ENCODE measurements at places on chromosomes 7 and 10.

GRCh38 chr10:80684259-80684658 is 146.6 kb downstream of the SH2D4B start:
- DNase-seq: no peak

DNA sequence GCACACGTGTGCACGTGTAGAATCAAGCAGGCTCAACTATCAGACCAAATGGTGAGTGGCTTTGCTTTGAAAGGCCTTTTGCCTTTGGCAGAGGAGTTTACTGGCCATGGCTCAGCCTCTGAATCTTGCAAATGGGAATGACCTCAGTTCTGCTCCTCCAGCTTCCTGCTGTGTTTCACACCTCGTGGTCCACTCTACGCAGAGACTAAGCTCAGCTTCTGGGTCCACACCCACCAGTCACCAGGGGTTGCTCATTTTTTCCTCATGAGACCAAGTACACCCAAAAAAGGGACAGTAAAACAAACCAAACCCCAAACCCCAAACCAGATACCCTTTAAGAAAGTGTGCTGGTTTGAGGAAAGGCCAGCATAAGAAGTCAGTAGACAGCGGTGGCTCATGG is 236.4 kb downstream of the DNAJB6 start:
- DNase-seq: no peak

- DNase-seq: peak; percentile 28
Observed at GRCh38 chr7:78379148-78379547, 580.6 kb downstream of the PHTF2 start.

DNA sequence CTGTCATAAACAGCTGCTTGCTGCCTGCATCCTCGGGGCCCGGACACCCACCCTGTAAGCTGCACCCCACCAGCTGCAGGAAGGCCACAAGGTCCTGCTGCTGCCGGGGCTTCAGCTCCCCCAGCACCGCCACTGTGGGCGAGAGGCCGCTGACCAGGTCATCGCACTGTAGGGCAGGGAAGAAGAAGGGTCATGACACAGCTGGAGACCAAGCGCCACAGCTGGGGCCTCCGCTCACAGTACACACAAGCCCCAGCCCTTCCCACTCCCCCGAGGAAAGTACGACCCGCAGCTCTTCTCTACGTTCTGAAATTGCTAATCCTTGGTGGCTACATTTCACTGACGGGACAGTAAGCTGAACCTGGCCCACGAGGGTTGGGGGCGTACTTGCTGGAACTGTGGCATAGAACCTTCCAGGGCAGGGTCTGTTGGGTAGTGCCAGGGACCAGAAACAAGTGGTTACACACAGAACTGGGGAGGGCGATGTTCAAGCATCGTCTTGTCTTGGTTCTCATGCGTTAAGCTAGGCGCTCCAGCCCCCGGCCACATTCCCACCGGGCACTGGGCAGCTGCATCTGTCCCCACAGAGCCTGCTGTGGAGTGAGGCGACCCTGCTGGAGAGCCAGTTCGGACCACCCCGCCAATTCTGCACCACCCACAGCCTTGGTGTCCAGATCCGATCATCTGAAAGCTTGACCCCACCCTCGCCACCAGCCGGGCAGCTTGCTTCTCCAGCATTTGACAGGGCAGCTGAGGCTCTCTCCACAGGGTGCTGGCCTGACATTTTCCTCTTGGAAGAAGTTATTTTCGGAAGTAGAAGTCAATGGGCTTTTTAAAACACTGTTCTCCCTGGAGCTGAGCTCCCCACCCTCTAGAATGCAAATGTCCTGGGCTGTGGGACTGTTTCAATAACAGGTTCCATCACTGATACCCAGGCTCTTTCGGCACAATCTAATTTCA is 50.8 kb downstream of the GSDME start:
- DNase-seq: no peak

- peak; percentile 99 for DNase-seq
Observed at GRCh38 chr7:73851410-73852338, 9.3 kb upstream of the TMEM270 start.

DNA sequence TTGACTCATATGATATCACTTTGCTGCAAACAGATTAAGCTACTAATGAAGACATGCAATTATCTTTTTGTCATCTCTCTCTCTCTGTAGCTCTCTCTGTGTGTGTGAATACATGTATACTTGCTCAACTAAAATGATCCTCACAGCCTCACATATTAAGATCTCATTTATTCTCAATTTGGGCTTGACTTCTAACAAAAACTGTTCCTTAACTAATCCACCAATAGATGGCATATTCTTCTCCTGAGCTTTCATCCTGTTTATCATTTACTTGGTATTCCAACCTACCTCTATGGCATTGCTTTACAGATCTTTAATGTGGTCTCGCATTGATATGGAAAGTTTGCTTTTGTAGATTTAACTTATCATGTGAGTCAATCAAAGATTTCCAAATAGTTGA is 540.4 kb downstream of the CNTNAP2 start:
- DNase-seq: no peak

DNA sequence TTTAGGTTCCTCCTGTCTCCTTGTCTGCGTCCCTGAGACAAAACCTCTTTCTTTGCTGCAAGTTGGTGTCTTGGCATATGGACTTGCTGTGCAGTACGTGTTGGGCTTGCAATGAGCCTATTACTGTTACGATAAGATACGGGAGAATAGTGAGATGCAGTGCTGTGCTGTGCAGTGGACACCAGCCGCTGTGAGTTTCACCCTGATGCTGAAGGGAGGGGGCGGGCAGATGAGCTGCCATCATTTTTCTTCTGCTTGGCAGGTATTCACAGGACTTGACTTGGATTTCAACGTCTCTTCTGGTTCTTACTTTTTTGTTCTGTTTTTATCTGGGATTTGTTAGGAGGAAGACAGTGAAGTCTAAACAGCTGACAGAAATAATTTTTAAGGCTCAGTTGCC is 257.1 kb upstream of the PITRM1 start:
- DNase-seq: no peak
